Sigmoid colon (tissue), 7 donors: ENCODE measurements at places on chromosomes 7 and 10. TPM values are rescaled to one million over a fixed set of nuclear protein-coding genes. Genes with fewer than 3 reads are reported as not detected.
A peak's percentile ranks its signal among the peaks of the same experiment; 100 is the strongest.

CNPY1 gene
- polyA plus RNA-seq = not detected

GRCh38 chr10:13414855-13415254 is 66.8 kb upstream of the SEPHS1 start:
- no peaks in the 10 kb centered on the region for H3K27me3 ChIP-seq
- no peak overlapping the region for H3K27ac ChIP-seq
- no peaks in the 10 kb centered on the region for H3K4me1 ChIP-seq
- no peaks in the 10 kb centered on the region for H3K36me3 ChIP-seq

DNA sequence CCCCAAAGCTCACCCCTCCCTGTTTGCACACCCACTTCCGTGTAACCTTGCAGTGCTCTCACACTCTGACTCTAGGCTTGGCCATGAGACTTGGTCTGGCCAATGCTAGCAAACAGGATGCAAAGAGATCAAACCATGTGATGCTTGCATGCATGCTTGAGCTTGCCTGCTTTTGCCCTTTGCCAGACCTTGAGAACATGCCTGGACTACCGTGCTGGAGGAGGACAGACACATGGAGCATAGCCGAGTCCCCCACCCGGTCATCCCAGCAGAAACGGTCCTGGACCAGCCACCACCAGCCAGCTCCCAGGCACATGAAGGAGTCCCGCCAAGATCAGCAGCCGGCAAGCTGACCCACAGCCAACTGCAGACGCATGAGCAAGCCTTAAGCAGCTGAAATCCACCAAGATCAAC is 23.4 kb downstream of the PYROXD2 start:
- no peak overlapping the region for H3K27ac ChIP-seq
- H3K4me1 ChIP-seq = no peaks in the 10 kb centered on the region
- DNase-seq = peak; percentile 85
- no peak overlapping the region for H3K4me3 ChIP-seq

- no peak overlapping the region for H3K4me3 ChIP-seq
- no peaks in the 10 kb centered on the region for H3K36me3 ChIP-seq
- H3K27ac ChIP-seq = no peak overlapping the region
- no peaks in the 10 kb centered on the region for H3K4me1 ChIP-seq
These were observed 1077.3 kb downstream of the SORCS3 start for GRCh38 chr10:105718207-105718995.

DNA sequence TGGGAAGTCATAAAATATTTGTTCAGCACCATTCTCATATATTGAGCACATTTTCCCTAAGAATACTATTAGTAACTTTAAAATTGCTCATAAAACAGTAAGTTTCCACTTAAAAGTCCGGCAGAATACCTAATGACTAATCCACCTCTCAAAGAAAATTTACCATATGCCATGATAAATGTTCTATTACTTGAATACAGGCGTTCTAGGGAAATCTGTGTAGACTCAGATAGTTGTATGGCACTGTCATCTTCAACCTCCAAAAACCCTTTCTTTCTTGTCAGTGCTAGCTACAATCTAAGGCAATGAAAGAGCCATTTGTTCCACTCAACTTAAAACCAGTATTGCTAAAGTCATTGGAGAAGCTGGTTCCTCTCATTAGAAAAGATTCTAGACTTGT is 7.3 kb downstream of the GPR37 start:
- H3K27me3 ChIP-seq = no peaks in the 10 kb centered on the region
- H3K4me1 ChIP-seq = no peaks in the 10 kb centered on the region
- no peaks in the 10 kb centered on the region for H3K36me3 ChIP-seq
- no peak overlapping the region for H3K27ac ChIP-seq

- no peak overlapping the region for H3K4me3 ChIP-seq
- no peak for DNase-seq
These were observed 3.9 kb upstream of the PURB start for GRCh38 chr7:44889086-44889781.

GRCh38 chr10:33064706-33065105 is 106.7 kb upstream of the ITGB1 start:
- H3K4me1 ChIP-seq = no peaks in the 10 kb centered on the region
- no peaks in the 10 kb centered on the region for H3K27me3 ChIP-seq
- no peaks in the 10 kb centered on the region for H3K36me3 ChIP-seq
- H3K4me3 ChIP-seq = no peak overlapping the region
- no peak overlapping the region for H3K27ac ChIP-seq
- no peak for DNase-seq

PRLHR gene
- not detected for polyA plus RNA-seq

GRCh38 chr10:133465191-133465949 is 11.6 kb downstream of the SCART1 start:
- H3K27ac ChIP-seq = no peak overlapping the region
- H3K4me1 ChIP-seq = no peaks in the 10 kb centered on the region
- DNase-seq = no peak
- no peaks in the 10 kb centered on the region for H3K27me3 ChIP-seq

- H3K4me1 ChIP-seq = no peaks in the 10 kb centered on the region
- H3K4me3 ChIP-seq = no peak overlapping the region
- no peaks in the 10 kb centered on the region for H3K36me3 ChIP-seq
- H3K27ac ChIP-seq = no peak overlapping the region
These were observed 122.2 kb downstream of the PDE1C start for GRCh38 chr7:31948029-31948428.

RPEL1 gene
- not detected for polyA plus RNA-seq

TRIM74 gene
- polyA plus RNA-seq = not detected

- no peaks in the 10 kb centered on the region for H3K36me3 ChIP-seq
- H3K4me3 ChIP-seq = peak overlapping the region; percentile 88
- no peaks in the 10 kb centered on the region for H3K27me3 ChIP-seq
- H3K4me1 ChIP-seq = no peaks in the 10 kb centered on the region
- peak overlapping the region; percentile 95 for H3K27ac ChIP-seq
These were observed 694 bp upstream of the FAS start for GRCh38 chr10:88989824-88990383.

PNLIPRP3 gene
- polyA plus RNA-seq = not detected

DNA sequence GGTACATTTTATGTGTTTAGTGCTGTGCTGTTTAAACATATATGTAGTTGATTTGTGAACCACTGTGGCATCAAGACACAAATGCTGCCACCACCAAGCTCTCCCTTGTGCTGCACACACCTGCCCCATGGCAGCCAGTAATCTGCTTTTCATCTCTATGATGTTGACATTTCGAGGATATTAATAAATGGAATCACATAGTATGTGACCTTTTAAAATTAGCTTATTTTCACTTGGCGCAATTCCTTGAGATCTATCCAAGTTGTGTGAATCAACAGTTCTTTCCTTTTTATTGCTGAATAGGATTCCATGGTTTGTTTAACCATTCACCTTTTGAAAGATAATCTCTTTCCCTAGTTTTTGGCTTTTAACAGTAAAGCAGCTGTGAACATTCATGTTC is 73.1 kb downstream of the BMPR1A start:
- H3K27ac ChIP-seq = peak overlapping the region; percentile 73
- no peaks in the 10 kb centered on the region for H3K36me3 ChIP-seq
- DNase-seq = no peak

DNA sequence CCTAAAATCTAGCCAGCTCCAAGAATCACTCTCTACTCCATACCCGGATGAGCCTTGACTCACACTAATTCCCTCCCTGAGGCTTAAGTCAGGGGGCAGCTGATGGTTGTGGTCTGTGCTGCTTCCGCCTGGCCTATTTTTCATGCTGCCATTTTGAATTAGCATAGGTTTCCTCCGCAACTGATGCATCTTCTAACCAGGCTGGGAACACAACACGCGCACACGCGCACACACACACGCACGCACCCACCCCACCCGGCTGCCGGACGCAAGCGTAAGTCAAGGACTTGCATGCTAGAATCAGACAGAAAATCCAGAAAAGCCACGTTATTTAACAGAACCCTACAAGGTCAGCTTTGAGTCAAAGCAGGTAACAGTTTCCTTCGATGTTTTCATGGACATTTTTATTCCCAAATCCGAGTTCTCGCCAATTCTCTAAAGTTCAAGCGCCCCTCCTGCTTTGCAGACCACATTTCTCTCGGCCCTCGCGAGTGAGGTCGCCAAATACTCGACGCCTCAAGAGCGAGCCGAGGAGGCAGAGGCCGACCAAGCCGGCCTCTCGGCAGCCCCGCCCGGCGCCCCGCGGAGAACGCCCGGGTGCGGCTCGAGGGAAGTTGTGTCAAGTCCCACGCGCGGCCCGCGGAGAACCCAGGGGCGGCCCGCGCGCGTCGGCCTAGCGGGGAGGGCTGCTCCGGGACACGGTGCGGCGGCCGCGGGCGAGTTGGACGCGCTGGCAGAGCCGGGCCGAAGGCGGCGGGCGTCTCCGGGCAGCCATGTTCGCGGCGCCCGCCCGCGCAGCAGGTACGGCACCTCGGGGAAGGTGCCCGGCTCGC is 961 bp downstream of the SCRN1 start:
- H3K36me3 ChIP-seq = no peaks in the 10 kb centered on the region
- peak; percentile 78 for DNase-seq
- H3K27me3 ChIP-seq = no peaks in the 10 kb centered on the region
- H3K4me3 ChIP-seq = peak overlapping the region; percentile 89
- peak overlapping the region; percentile 98 for H3K27ac ChIP-seq

DNA sequence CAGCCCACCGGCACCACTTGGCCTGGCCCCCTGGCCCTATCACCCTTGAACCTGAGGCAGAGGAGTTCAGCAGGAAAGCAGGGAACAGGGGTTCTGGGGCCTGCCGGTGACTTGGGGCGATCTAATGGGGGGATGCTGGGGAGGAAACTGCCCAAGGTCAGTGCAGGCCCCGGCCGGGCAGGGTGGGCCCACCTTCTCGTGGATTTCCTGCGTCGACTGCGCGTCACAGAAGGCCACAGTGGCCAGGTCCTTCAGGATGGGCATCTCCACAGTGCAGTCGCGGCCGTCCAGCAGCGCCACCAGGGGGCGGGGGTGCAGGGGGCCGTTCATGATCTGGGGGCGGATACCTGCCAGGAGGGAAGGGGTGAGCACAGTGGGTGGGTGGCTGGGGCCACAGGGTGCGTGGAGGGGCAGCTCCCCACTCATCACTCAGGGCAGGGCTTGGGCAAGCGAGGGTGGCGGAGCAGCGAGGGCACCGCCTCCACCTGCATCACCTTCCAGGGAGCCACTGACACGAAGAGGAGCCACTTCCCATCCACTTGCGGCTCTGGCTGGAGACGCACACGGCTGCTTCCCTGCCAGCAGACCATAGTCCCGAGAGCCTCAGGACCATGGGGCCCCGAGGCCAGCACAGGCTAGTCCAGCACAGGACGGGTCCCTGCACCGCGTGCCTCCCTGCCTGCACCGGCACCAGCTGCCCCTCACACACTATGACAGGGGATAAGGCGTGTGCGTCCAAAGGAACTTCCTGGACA is 61.4 kb downstream of the ZRANB1 start:
- H3K27ac ChIP-seq = no peak overlapping the region
- peaks cover 13% of the 10 kb centered on the region for H3K36me3 ChIP-seq
- no peak overlapping the region for H3K4me3 ChIP-seq
- peak; percentile 61 for DNase-seq
- H3K27me3 ChIP-seq = no peaks in the 10 kb centered on the region
- H3K4me1 ChIP-seq = peaks cover 57% of the 10 kb centered on the region

DNA sequence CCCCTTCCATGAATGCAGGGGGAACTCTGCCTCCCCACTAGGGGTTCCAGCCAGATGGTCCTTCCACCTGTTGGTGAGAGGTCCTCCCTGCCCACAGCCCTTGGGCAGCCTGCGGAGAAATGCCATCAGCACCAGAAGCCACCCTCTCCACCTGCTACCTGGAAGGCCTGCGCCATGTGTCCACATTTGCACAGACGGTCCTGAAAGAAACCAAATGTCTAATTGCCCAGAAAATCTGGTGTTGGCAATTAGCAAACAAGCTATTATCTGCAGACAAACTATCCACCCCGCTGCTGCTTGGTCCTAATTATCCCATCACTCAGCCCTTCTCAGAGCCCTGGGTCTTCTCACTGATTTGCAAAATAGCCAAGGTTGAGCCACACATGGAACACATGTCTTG is 32.3 kb downstream of the HSPA12A start:
- H3K4me3 ChIP-seq = no peak overlapping the region
- H3K27ac ChIP-seq = no peak overlapping the region
- no peaks in the 10 kb centered on the region for H3K4me1 ChIP-seq
- DNase-seq = peak; percentile 21
- no peaks in the 10 kb centered on the region for H3K36me3 ChIP-seq
- no peaks in the 10 kb centered on the region for H3K27me3 ChIP-seq

GRCh38 chr10:14758994-14759664 is 15.6 kb downstream of the FAM107B start:
- no peaks in the 10 kb centered on the region for H3K4me1 ChIP-seq
- H3K4me3 ChIP-seq = no peak overlapping the region
- no peaks in the 10 kb centered on the region for H3K27me3 ChIP-seq

- H3K4me1 ChIP-seq = no peaks in the 10 kb centered on the region
- no peak overlapping the region for H3K27ac ChIP-seq
- DNase-seq = peak; percentile 45
- H3K27me3 ChIP-seq = no peaks in the 10 kb centered on the region
- no peaks in the 10 kb centered on the region for H3K36me3 ChIP-seq
These were observed 57.0 kb downstream of the STRA8 start for GRCh38 chr7:135290594-135290993.

DNA sequence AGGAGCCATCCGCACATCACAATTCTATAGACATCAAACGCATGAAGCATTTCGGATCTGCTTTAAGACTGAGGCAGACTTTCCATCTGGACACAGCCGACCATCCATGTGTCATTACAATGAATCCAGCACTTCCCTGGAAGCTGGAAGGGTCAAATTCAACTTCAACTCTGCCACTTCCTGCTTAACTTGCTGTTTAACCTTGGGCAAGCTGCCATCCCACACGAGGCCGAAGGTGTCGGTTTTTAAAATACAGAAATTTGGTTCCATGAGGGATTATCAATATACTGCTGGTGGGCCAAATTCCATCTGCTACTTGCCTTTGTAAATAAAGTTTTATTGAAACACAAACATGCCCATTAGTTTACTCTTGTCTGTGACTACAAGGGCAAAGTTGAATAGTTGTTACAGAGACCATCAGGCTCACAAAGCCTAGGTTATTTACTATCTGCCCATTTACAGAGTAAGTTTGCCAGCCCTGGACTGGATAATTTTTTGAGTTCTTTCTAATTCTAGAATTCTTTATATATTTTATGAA is 134.6 kb downstream of the FAM204A start:
- DNase-seq = no peak
- no peak overlapping the region for H3K27ac ChIP-seq
- no peaks in the 10 kb centered on the region for H3K27me3 ChIP-seq

GRCh38 chr7:131161103-131161502 is 166.6 kb upstream of the MKLN1 start:
- no peak overlapping the region for H3K4me3 ChIP-seq
- H3K36me3 ChIP-seq = no peaks in the 10 kb centered on the region
- H3K4me1 ChIP-seq = no peaks in the 10 kb centered on the region
- no peak overlapping the region for H3K27ac ChIP-seq
- no peaks in the 10 kb centered on the region for H3K27me3 ChIP-seq
- DNase-seq = no peak

MMD2 gene
- not detected for polyA plus RNA-seq

- DNase-seq = no peak
- no peaks in the 10 kb centered on the region for H3K4me1 ChIP-seq
- H3K27ac ChIP-seq = no peak overlapping the region
- no peak overlapping the region for H3K4me3 ChIP-seq
These were observed 35.2 kb upstream of the YAE1 start for GRCh38 chr7:39530971-39531370.

DNA sequence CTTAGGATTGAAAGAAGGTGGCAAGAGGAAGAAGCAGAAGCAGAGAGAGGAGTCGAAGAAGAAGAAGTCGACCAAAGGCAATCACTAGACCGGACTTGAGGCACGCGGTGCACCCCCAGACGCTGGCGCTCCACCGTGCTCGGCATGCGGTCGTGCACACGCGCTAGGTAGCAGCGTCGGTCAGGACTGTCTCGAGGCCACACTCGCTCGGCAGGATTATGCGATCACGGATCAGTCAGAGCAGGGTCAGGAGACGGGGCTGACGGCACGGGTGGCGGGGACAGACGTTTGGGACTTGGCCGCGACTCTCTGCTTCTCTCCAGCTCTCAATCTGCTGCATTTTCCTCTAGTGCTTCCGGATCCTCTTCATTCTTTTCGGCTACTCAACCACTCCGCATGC is 79.2 kb downstream of the DNAJB6 start:
- H3K27me3 ChIP-seq = no peaks in the 10 kb centered on the region
- H3K4me1 ChIP-seq = no peaks in the 10 kb centered on the region
- no peak overlapping the region for H3K27ac ChIP-seq
- no peak overlapping the region for H3K4me3 ChIP-seq
